ENCODE measurements at places on chromosomes 5 and 9.

- DNase-seq = no peak
Observed at GRCh38 chr5:76805821-76806505, 12.9 kb upstream of the F2RL1 start.

- no peak for DNase-seq
Observed at GRCh38 chr5:178989311-178989710, 5.8 kb downstream of the GRM6 start.

DNA sequence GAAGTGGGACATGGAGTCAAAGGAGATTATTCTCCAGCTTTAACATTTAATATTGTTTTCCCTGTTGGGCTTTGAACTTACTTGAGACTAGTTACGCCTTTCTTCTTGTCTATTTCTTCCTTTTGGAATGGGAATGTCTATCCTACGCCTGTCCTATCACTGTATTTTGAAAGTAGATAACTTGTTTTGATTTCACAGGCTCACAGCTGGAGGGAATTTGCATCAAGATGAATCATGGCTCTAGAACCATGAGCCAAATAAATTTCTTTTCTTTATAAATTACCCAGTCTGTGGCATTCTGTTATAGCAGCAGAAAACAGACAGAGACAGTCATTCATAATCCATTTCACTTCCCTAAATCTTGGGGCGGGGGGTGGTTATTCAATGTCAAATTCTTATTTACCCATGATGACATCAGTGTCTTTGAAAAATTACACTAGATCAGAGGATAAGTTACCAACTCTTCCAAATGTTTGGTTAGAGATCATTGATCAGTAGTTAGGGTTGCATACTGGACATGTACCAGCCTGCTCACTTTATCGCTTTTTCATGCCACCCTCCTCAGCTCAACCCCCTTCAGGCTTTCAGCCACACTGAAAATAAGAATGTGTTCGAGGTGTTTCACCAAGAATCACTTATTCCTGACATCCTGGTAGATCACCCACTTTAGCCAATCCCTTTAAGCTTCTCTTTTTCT, 419.6 kb upstream of the PIK3R1 start:
- DNase-seq = no peak

DNA sequence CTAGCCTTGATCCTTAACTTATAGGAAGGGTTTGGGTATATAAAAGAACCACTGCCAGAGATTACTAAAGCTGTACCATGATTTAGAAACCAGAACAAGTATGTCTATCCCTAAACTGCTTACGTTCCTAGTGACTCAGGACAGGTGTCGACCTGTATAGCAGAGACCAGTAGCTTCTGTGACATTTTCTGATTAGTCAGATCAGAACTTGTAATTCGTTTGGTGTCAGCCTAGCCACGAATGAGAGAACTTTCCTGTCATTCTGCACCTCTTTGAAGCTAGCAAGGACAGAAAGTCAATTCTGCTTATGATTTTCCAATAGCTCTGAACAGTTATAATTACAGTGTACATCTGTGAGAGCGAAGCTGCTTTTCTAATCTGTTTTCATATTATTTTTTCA, 39.5 kb downstream of the PRKACG start:
- DNase-seq = no peak

DNA sequence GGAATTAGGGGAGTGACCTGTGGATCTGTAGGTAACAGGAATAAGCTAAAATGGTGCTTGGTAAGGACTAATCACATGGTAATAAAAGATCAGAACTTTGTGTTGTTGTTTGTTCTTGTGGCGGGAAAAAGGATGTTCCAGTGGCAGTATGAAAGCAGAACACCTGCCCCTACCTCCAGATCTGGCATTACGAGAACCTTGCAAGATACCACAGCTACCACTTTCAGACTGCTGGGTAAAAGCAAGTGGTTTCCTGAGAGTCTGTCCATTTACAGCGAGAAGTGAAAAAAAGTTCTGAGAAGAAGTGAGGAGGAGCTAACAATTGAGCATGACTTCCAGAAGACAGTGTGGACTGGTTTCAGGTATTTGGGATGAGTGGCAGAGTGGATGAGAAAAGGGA, 252.5 kb downstream of the TLE4 start:
- DNase-seq = no peak

DNA sequence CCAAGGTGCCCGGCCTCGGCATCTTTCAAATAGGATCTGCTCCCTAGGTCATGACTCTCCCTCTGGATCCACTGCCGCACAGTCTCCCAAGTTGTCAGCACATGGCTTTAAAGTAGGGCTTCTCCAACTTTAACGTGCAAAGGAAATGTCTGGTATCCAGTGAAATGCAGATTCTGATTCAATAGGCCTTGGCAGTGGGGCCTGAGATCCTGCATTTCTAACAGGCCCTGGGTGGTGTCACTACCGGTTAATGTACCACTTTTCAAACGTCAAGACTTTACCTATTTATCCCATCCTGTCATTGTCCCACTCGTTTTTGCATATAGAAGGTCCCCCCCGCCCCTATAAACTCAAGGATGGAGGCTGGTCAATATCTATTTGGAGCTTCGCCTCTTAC, 137.6 kb upstream of the ZNF618 start:
- no peak for DNase-seq

DNA sequence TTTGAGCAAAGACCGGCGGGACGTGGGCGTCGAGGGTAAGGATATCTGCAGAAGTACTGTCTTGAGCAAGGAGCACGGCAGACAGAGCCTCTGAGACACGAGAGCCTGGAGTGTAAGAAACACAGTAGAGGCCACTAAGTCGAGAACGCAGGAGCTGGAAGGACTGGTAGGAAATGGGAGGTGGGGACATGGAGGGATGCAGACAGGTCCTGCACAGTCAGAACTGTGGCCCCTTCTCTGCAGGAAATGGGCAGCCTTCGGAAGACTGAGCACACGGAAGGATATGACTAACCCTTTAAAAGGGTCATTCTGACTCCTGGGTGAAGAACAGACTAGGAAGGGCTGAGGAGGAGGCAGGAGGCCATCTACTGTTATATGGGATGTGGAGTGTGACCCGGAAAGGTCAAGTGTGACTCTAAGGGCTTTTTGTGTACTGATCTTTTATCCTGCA, 1.4 kb upstream of the CAMSAP1 start:
- DNase-seq = no peak

DNA sequence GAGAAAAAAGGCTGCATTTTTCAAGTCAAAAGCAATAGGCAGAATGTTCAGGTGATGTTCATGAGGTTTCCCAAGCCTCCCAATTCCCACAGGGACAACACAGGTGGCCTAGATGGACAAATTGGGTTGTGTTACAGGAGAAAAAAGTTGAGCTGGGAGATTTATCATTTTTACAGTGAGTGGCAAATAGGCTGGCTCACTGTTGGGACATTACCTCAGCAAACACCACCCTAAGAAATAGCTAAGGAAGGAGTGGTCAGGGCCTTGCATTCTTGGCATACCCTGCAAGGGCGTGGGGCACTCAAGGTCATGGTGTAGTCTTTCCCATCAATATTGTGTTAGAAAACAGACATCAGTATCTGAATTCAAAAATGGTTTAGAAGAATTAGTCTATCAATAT, 23.3 kb upstream of the CPLANE1 start:
- no peak for DNase-seq

DNA sequence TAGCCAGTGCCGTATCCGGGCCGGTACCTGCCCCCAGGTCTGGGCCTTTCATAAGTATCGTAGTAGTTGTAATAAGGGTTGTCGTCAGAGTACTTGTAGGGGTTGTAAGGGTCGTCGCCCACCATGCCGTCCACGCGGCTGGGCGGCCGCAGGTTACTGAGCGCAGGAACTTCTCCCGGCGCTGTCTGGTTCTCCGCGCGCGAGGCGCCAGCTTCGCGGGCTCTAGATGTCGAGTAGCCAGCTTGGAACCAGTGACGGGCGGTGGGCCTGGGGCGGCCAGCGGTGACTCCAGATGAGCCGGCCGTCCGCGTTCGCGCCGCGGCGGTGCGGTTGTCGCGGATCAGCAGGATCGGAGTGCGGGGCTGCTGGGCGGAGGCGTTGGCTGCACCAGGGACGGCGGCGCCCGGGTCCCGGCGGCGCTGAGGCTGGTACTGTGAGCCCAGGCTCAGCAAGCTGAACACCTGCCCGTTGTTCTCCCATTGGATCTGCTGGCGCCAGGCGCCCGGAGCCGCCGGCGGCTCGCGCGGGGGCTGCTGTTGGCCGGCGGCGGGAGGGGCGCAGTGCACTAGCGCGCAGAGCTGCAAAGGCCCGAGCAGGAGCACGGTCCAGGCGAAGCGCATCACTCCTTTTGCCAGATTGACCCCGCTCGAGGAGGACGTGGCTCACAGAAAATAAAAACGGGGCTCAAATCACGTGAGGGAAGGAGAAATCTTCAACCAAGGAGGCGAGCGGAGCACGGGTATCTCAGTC, 518 bp downstream of the LOX start:
- no peak for DNase-seq

DNA sequence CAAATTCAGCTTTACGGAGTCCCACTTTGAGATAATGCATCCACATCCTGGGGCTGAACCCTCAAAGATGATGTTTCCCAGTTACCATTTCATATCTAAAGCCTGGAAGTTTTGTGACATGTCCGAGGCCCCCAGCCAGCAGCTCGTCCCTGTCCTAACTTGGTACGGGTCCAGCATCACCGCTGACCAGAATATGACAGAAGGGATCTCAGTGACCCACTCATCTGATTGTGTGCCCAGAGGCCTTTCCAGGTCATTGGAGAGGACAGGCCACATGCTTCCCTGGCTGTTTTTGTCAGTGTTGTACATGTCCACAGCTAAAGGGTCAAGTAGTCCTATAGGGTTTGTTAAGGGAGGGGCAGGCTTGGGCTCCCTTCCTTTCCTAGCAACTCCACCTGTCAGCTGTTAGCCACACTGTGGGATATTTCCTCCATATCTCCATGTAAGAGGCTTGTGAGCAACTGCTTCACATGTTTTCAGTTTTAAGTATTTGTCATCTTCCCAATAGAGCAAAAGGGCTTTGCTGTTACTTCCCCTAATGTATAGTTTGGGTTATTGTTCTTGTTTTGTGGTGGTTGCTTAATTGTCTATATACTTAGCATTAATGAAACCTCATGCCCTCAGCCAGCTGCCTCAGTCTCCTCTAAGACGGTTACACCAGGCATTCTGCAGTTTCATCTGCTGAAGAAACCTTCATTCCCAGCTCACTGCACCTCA, 33.4 kb downstream of the SECISBP2 start:
- no peak for DNase-seq

- DNase-seq = no peak
Observed at GRCh38 chr5:171911152-171911551, 95.3 kb downstream of the FBXW11 start.

GRCh38 chr5:62731022-62731421, 152.4 kb downstream of the LRRC70 start:
- no peak for DNase-seq

DNA sequence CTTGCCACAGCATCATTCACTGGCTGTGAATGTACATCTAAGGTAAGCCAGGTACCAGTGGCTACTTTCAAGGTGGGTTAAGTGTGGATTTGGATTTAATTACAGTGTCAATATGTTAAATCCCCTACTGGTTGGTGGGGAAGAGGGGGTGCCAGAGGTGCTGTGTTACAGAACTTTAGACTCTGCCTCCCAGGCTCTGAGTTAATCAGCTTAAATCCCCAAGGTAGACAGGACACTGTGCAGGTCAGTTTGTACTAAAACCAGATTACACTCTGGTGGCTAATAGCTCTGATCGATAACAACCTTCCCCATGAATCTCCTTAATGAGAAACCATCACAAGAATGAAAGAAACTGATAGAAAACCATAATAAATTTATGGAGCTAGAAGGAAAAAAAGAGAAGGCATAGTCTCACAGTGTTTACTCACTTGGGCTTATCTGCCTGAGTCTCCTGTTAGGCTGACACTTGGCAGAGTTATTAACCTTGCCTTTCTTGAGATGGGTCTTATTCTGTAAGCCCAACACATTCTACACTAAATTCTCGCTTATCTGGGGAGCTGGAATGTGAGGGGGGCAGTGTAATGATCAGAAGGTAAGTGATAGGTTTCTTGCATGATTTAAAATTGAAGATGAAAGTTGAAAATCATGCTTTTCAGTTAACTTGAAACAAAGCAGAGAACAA, 106.8 kb downstream of the LMNB1 start:
- DNase-seq = no peak

DNA sequence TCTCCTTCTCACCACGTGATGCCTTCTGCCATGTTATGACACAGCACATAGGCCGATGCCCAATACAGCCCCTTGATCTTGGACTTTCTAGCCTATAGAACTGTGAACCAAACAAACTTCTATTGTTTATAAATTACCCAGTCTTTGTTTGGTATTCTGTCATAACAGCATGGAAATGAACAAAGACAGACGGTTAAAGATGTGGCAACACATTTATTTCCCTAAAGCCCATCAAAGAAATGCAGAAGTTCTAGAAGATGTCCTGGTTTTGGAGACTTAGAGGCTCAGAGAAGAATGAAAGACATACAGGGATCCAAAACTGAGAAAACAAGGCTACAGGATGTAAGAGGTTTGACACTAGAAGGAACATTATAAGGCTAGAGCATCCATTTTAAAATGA, 600.8 kb upstream of the DAB2 start:
- DNase-seq = no peak

DNA sequence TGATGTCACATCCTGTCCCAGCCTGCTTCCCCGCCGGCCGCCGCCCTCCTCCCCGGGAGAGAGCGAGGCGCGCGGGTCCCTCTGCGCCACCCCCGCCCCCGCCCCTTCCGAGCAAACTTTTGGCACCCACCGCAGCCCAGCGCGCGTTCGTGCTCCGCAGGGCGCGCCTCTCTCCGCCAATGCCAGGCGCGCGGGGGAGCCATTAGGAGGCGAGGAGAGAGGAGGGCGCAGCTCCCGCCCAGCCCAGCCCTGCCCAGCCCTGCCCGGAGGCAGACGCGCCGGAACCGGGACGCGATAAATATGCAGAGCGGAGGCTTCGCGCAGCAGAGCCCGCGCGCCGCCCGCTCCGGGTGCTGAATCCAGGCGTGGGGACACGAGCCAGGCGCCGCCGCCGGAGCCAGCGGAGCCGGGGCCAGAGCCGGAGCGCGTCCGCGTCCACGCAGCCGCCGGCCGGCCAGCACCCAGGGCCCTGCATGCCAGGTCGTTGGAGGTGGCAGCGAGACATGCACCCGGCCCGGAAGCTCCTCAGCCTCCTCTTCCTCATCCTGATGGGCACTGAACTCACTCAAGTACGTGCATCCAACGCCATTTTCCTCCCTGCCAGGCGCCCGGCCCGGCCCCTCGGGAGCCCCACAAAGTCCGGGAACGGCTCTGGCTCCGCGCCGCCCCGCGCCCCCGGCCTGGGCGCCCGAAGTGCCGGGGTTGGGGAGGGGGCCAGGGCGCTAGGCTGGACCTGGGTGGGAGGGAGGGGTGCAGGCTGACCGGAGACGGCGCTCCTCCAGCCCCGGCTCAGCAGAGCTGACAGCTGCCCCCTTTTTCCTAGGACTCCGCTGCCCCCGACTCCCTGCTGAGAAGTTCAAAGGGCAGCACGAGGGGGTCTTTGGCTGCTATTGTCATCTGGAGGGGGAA, 12.0 kb upstream of the OLFM1 start:
- no peak for DNase-seq
